ENCODE measurements at places on chromosomes 1 and 21.

DNA sequence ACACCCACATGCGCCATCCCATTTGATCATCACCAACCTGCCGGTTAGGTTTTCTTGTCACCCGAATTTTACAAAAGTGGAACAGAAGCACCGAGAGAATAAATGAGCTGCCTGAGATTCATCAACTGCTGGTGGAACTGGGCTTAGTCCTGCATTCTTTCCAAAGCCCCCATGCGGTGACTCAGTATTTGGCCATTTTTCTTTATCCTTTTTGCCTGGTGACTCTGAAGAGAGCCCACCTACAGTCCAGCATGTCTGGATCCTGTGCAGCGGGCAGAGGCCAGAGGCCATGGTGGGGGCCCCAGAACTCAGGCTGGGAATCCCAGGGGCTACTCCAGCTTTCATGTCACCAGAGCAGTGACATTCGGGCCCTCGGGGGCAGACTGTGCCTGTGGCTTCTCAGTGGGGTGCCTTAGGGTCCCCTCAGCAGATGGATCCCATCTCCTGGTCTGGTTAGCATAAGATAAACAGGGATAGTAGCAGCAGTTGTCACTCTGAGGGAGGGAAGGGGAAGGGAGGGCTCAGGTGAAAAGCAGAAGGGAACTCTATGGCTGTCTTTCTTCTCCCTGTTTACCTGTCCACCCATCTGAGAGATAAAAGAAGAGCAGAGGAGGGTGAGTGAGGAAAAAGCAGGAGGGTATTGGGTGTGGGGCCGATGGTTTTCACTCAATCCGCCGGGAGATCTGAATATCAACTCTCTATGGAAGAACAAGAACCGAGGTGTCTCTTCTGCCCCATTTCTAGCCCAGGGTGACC, 63.2 kb downstream of the KIF26B start:
- DNase-seq: no peak

GRCh38 chr1:222105393-222105737, 363.5 kb upstream of the DUSP10 start:
- DNase-seq: no peak

GRCh38 chr1:165397944-165398343, 41.4 kb upstream of the LMX1A start:
- DNase-seq: no peak

DNA sequence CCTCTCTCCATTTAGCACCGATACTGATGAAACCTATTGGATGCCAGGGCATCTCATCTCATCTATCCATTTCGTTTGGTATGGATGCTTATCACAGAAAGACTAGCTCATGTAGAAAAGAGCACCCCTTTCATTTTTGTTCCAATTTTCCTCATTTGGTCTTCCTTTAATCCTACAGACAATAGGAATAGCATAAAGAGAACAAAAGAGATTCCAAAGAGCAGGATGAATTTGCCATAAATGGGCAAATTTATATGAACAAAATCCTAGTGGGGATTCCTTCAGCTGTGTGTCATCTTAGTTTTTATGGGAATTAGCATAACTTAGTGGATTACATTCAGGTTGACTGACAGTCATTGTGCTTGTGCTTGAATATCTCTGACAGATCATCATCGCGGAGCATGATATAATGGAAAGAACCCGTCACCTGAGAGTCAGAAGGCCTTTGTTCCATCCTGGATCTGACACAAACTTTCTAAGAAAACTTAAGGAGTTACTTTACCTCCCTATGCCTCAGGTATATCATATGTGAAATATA, 777.5 kb upstream of the ADGRL2 start:
- no peak for DNase-seq

GRCh38 chr1:32500387-32501209, 35.7 kb downstream of the ZBTB8B start:
- DNase-seq: peak; percentile 79

DNA sequence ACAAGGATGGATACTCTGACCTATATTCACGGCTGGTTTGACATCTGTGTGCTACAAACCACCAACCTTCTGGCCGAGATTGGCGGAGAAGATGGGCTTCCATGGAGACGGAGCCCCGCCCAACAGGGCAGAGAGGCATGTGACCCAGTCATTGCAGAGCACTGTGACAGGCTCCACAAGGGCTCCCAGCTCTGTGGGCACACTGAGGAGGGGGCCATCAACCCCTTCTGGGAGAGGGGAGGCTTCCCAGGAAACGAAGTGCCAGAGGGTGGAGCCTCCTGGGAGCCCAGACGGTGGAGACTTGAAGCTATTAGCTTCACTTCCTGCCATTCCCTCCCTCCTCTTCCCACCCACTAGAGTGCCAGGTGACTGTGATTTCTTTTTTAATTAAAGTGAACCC, 71.6 kb upstream of the IFFO2 start:
- no peak for DNase-seq

- DNase-seq: no peak
Observed at GRCh38 chr1:185291159-185291558, 25.9 kb downstream of the IVNS1ABP start.

GRCh38 chr1:207414606-207415108, 39.5 kb upstream of the CR2 start:
- DNase-seq: no peak

GRCh38 chr1:246270236-246270635, 236.8 kb downstream of the SMYD3 start:
- no peak for DNase-seq

GRCh38 chr1:36160949-36161485, 5.1 kb downstream of the MAP7D1 start:
- peak; percentile 72 for DNase-seq

DNA sequence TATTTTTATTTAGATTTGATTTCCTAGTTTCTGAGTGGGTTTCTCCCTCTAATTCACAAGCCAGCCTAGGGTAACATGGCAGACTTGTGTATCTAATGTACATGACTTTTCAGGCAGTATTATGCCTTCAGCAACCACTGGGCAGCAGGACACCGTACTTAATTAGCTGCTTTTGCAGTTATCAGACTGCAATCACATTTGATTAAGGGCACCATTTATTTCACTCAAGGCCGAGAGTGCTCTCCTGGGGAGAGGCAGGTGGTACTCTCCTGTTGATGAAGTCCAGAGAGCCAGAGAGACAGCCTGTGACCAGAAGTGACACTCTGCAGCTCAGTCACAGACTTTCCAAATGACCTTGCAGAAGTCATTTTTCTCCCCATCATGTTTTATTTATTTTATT, 18.7 kb downstream of the CYYR1 start:
- DNase-seq: peak; percentile 23

DNA sequence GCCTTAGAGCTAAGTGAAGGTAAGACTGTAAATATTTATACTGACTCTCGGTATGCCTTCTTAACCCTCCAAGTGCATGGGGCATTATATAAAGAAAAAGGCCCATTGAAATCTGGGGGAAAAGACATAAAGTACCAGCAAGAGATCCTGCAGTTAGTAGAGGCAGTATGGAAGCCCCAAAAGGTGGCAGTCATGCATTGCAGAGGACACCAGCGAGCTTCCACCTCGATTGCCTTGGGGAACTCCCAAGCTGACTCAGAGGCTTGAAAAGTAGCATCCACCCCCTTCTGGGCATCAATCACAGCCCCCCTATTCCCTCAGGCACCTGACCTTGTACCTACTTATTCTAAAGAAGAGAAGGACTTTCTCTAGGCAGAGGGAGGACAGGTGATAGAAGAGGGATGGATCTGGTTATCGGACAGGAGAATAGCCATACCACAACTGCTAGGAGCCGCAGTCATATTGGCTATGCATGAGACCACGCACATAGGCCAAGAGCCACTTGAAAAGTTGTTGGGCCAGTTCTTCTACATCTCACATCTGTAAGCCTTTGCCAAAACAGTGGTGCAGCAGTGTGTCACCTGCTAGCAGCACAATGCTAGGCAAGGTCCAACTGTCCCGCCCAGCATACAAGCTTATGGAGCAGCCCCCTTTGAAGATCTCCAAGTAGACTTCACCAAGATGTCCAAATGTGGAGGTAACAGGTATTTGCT, 19.4 kb downstream of the PLA2G2F start:
- DNase-seq: no peak

DNA sequence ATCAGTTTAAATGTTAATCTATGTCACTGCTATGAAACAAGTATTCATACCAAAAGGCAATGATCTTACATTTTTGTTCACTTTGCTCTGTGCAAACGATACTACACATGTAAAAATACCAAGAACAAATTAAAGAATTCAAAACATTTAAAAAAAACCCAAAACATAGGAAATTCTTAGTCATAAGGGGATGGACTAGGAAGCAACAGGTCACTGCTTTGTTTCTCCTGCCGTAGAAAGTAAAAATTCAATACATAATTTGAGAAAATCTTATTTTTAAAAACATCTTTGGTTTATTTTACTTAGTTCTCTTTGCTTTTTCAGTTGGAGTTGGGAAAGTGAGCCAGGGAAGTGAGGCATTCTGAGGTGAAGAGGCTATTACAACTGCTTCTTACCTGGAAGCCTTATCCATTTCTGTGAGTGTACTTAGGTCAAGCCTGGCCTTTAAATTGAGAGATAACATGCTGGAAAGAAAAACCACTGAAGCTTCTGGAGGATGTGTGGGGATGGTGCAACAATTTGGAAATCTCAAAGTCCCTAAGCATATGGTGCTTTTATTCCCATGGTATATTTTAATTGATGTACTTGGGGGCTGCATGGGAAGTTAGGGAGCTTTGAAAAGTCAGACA, 183.5 kb downstream of the CDC42BPA start:
- DNase-seq: no peak

DNA sequence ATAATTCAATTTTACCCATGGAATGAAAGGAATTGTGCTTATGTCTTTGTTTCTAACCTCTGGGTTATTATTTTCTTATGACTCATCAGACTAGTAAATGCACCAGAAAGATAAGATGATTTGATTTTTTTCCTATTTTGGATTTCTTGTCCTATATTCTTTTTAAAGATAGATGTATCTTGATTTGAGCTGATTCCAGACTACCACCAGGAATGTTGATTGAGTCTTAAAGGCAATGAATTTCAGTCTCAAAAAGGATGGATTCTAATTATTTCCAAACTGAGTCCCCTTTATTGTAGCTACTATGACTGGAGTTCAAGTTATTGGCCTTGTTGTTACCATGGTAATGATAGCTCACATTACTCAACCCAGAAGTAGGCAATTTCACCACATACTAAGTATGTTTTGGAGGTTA, 95.8 kb upstream of the RGS4 start:
- DNase-seq: no peak

- DNase-seq: no peak
Observed at GRCh38 chr1:63928186-63929105, 154.6 kb downstream of the ROR1 start.

GRCh38 chr1:171381866-171382210, 67.9 kb downstream of the FMO4 start:
- no peak for DNase-seq

- no peak for DNase-seq
Observed at GRCh38 chr1:12053752-12054548, 9.2 kb upstream of the TNFRSF8 start.

GRCh38 chr1:170494369-170494768, 37.6 kb upstream of the GORAB start:
- DNase-seq: no peak

- DNase-seq: no peak
Observed at GRCh38 chr1:228159008-228159665, 6.5 kb upstream of the IBA57 start.

- no peak for DNase-seq
Observed at GRCh38 chr1:207673399-207673798, 28.5 kb downstream of the CR1L start.

GRCh38 chr1:163570071-163570470, 248.3 kb downstream of the NUF2 start:
- no peak for DNase-seq

GRCh38 chr1:162349635-162350330, 26.9 kb downstream of the SPATA46 start:
- DNase-seq: no peak

Measured in WERI-Rb-1 (cell line).